Activated naive CD8-positive, alpha-beta T cell treated with anti-CD3 and anti-CD28 coated beads for 36 hours (primary cell): ENCODE measurements at places on chromosomes 1 and 21. TPM values are rescaled to one million over a fixed set of nuclear protein-coding genes. Genes with fewer than 3 reads are reported as not detected.

The LORICRIN gene
- total RNA-seq, result not detected

The S100A12 gene
- total RNA-seq, result not detected

The ENTREP3 gene
- 46.6 TPM for total RNA-seq

The TMOD4 gene
- 2.3 TPM for total RNA-seq

The UMODL1 gene
- not detected for total RNA-seq

The OR2L2 gene
- total RNA-seq, result 0.06 TPM

The GBP5 gene
- total RNA-seq, result 187 TPM

The PDPN gene
- not detected for total RNA-seq

The LCE3D gene
- not detected for total RNA-seq

The OR2T11 gene
- not detected for total RNA-seq
